ENCODE measurements at places on chromosomes 1 and 21.

DNA sequence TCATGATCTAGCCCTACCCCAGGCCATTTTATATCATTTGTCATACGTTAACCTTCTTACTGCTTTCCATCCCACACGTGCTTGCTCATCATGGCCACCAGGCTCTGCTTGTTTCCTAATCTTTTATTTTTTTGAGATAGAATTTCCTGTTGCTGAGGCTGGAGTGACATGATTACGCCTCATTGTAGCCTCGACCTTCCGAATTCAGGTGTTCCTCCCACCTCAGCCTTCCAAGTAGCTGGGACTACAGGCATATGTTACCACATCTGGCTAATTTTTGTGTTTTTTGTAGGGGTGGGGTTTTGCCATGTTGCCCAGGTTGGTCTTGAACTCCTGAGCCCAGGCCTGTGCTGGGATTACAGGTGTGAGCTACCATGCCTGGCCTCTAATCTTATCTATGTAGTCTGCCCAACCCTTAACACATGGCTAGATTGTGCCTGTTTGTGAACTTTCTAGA, 3.3 kb downstream of the UAP1 start:
- no peak for DNase-seq

DNA sequence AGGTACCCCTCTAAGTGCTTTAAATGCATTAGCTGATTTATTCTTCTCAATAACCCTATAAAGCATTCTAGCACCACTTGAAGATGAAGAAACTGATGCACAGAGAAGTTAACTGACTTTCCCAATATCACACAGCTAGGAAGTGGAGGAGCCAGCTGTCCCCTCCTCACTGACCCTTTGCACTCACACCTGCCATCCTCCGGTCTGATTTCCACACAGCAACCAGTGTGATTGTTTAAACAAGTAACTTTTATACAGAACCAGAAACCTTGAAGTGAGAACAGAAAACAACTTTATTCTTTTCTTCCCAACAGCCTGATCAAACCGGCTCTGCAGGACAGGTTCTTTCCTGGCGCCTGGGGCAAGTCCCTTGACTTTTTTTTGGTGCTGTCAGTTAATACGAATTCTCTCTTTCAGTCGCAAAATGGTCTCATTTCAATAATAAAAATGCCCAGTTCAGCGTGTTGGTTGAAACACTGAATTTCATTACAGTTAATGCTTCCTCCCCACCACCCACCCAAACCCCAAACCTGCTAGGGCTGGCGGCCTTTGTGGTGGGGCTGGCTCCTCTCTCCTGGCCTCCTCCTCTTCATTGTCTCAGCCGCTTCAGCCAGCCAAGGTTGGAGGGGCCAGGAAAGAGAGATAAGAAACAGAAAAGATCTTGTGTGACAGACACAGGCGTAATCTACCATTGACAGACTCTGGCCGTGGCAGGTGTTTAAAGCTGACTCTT, 26.4 kb upstream of the EEIG2 start:
- DNase-seq, result no peak

DNA sequence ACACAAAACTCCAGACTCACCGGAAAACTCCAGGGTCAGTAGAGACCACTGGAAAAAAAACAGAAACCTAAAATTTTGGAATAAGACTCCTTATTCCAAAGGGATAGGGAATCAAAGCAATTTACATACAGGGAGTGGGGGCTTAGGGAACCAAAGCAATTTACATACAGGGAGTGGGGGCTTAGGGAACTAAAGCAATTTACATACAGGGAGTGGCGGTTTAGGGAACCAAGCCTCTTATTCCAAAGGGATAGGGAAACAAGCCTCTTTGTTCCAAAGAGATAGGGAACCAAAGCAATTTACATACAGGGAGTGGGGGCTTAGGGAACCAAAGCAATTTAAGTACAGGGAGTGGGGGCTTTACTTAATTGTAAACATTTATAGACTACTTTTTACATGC, 28.4 kb upstream of the TTLL7 start:
- no peak for DNase-seq

GRCh38 chr1:201781437-201781836, 47.5 kb upstream of the IPO9 start:
- no peak for DNase-seq

DNA sequence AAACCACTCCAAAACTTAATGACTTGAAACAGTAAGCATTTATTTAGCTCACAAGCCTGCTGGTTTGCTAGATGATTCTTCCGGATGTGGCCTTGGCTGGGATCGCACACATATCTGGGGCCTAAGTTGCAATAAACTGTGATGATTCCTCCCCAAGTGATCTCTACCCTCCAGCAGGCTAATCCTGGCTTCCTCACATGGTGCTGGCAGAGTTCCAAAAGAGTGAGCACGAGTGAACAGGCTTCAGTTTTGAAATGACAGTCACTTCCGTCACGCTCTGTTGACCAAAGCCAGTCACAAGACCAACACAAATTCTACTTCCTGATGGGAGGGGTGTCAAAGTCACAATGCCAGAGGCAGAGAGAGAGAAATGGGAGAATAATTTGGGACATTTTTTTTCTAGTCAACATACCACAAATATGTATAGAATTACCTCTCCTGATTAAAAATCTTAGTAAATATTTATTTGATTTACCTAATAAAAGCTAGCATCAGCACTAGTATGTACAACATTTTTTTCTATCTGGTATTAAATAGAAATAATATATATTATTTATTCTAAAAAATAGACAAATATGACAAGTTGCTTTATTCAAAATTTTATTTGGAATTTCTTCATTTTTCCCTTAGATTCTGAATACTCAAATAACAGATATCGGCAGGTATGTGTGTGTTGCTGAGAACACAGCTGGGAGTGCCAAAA, 292.7 kb downstream of the TPR start:
- peak; percentile 67 for DNase-seq

DNA sequence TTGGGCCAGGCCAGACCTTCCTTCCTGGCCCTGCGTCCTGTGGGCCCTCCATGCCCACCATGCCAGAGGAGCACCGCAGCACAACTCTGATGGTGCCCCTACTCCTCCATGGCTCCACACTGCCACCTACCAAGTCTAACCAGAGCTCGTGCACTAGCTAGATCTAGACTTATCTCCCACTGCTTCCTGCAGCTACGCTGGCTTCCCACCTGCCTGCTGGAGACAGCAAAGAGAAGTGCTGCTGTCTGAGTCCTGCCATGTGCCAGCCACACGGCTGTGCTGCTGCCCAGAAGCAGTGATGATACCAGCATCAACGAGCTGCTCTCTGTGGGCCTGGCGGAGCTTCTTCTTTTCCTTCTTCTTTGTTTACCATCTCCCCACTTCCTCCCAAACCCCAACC, 4.5 kb downstream of the GUCA2B start:
- no peak for DNase-seq

- DNase-seq, result no peak
These were observed 109.1 kb upstream of the LMO4 start for GRCh38 chr1:87219626-87220025.
